ENCODE measurements at places on chromosomes 3 and 15. TPM values are rescaled to one million over a fixed set of nuclear protein-coding genes. Genes with fewer than 3 reads are reported as not detected.
A peak's percentile ranks its signal among the peaks of the same experiment; 100 is the strongest.

DNA sequence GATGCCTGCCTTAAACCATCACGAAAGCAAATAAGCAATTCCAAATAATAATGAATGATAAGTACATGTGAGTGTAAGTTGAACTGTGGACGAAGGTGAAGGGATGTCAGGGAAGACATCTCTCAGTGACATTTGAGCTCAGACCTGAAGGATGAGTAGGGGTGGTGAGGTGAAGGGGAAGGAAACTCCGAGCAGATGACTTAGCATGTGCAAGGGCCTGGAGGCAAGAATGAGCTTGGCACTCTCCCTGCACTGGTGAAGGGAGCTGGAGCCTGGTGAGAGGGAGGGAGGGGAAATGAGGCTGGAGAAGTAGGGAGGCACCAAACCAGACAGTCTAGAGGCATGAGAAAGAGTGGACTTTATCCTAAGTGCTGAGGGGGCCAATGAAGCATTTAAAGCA, 84.3 kb downstream of the MTHFS start:
- no peak overlapping the region for H3K27ac ChIP-seq
- H3K4me1 ChIP-seq = peaks cover 4% of the 10 kb centered on the region
- no peak for DNase-seq
- H3K36me3 ChIP-seq = no peaks in the 10 kb centered on the region
- H3K4me3 ChIP-seq = no peak overlapping the region
- H3K27me3 ChIP-seq = peaks cover 1% of the 10 kb centered on the region

- peaks cover 27% of the 10 kb centered on the region for H3K36me3 ChIP-seq
- H3K27me3 ChIP-seq = no peaks in the 10 kb centered on the region
- no peak overlapping the region for H3K4me3 ChIP-seq
These were observed 237.5 kb upstream of the IL12A start for GRCh38 chr3:159751146-159751545.

- no peak overlapping the region for H3K27ac ChIP-seq
- peaks cover 21% of the 10 kb centered on the region for H3K4me1 ChIP-seq
- no peak overlapping the region for H3K4me3 ChIP-seq
- DNase-seq = no peak
- peaks cover 3% of the 10 kb centered on the region for H3K27me3 ChIP-seq
These were observed 43.0 kb upstream of the UTS2B start for GRCh38 chr3:191373327-191373726.

DNA sequence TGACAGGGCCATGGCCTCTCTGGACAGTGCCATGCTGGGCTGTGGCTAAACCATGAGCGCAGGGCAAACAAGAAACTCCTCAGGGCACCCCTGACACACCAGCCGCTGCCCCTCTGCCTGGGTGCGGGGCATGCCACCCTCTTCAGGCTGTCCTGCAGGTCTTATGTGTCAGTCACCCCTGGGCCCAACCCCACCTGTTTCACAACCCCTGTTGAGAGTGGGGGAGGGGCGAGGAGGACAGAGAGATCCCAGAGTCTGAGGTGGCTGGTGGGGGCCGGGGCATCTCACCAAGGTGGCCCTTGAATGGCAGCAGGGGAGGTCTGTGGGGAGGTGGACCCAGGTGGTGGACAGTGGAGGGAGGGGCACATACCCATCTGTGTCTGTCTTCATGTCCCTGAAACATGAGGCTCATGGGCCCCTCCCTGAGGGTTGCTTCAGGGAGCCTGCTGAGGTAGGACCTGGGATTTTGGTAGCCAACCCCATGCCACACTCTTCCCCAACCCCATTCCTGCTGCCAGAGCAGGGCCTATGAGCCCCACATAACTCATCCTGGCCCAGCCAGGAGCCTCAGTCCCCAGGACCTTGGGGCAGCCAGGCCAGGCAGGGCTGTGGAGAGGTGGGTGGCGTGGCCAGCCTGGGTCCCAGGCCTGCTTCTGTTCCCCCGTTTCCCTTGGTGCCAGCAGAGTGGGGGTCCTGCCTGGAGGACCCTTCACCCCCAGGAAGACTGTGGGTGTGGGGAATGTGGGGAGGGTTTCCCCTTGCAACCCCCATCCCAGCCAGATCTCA, 1.7 kb upstream of the STAB1 start:
- peaks cover 28% of the 10 kb centered on the region for H3K36me3 ChIP-seq
- H3K27me3 ChIP-seq = peaks cover 11% of the 10 kb centered on the region
- DNase-seq = no peak
- no peak overlapping the region for H3K27ac ChIP-seq
- H3K4me1 ChIP-seq = peaks cover 73% of the 10 kb centered on the region

GRCh38 chr3:48662145-48662752, 437 bp downstream of the CELSR3 start:
- peaks cover 7% of the 10 kb centered on the region for H3K4me1 ChIP-seq
- DNase-seq = no peak

DNA sequence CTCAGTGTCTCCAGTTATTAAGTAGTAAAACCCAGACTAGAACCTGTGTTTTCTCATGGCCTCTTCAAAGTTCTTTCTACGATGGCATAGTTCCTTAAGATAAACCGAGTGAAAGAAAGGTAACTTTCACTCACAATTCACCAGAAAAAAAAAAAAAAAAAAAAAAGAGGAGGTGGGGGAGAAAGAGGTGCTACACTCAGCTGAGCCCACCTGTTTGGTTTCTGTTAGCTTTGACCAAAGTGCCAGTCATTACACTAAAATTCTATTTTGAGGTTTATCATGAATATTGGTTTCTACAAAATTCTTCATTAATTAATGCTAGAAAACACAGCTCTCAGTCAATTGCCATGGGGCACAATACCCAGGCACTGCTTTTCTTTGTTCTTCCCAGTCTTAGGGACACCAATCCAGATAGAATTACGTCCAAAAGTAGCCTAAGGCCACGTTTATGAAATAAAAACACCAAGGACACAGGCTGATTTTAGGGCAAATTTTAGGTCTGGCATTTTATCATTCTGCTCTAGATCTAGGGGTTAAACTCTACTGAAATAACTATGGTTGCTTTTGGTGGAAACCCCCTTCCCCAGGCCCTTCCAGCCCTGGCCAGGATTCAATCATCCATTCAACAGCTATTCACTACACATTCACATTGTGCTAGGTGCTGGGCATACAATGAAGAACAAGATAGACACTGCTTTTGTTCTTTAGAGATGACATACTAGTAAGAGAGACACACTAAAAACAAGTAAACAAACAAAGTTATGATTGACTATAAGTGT, 1097.8 kb downstream of the FHIT start:
- H3K4me1 ChIP-seq = peaks cover 4% of the 10 kb centered on the region
- H3K27me3 ChIP-seq = no peaks in the 10 kb centered on the region

DNA sequence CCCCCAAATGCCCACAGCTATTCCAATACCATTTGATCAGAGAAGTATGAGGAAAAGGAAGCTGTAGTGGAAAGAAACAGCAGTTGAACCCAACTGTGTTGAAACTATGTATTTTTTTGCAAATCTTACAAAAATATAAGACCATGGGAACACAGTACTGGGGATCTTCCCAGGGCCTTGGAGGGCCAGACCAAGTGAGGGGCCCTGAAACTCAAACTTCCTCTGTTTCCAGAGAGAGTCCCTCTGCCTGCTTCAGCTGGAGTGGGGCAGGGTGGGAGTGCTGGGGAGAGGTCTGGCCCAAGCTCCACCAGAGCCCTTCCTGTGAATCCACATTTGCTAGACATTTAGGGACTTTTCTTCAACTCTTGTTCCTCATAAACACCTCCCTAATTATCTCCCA, 263.9 kb downstream of the CHST2 start:
- H3K27me3 ChIP-seq = no peaks in the 10 kb centered on the region
- no peaks in the 10 kb centered on the region for H3K36me3 ChIP-seq
- DNase-seq = no peak
- no peak overlapping the region for H3K27ac ChIP-seq
- no peak overlapping the region for H3K4me3 ChIP-seq
- H3K4me1 ChIP-seq = peaks cover 6% of the 10 kb centered on the region

DNA sequence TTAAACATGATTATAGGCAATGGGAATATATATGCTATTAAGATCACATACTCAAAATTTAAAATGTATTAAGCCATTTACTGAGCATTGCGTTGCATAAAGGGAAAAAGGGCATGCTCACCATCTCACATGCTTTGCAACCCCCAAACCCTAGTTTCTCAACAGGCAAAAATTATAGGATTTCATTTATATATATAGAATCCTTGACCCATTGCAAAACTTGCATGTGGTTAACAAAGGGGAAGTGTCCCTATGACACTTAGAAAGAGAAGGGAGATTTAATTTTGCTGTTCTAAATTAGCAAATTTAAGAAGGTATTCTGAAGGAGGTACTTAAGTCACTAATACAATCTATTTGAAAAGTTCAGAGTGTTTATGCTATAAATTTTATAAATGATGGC, 837.8 kb downstream of the DIPK2A start:
- H3K4me3 ChIP-seq = no peak overlapping the region
- no peak overlapping the region for H3K27ac ChIP-seq
- DNase-seq = no peak
- no peaks in the 10 kb centered on the region for H3K36me3 ChIP-seq

GRCh38 chr3:186742618-186743380, 25.6 kb downstream of the KNG1 start:
- peaks cover 9% of the 10 kb centered on the region for H3K4me1 ChIP-seq
- H3K27ac ChIP-seq = no peak overlapping the region
- H3K36me3 ChIP-seq = no peaks in the 10 kb centered on the region
- DNase-seq = no peak

DNA sequence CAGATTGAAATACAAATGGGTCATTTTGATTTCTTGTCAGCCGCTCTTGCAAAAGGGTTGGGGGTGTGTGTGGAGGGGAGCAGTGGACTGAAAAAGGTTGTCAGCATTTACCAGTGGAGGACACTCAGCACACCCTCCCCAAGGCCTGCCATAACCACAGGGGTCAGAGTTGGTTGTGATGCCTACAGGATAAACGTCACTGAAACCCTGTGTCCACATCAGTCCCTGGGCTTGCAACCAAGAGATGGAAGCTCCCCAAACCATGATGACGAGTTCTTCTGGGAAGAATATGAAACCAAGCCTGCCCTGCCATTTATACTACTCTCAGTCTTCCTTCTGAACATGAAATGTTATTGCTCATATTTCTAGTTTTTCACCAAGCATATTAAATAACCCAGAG, 54.0 kb upstream of the UMPS start:
- DNase-seq = no peak
- H3K4me3 ChIP-seq = peak overlapping the region; percentile 54
- no peak overlapping the region for H3K27ac ChIP-seq
- peaks cover 6% of the 10 kb centered on the region for H3K4me1 ChIP-seq

DNA sequence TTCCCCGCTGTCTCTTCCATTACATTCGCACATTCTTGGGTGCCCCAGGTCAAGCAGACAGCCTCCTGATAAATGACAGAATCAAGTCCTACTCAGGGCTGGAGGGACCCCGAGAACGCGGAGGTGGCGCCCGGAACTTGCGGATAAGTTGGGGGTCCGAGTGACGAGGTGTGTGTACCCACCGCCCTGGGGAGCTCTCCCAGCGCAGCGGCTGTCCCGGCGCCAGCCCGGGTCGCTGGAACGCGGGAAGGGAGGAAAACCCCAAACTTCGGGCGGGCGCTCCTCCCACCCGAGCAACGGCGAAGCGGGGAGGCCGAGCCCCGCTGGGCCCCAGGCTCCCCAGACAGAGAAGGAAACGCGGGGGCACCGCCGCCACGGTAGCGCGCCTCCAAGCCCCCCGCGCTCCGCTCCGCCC, 550 bp downstream of the CLN6 start:
- no peak for DNase-seq
- H3K36me3 ChIP-seq = no peaks in the 10 kb centered on the region
- H3K27ac ChIP-seq = no peak overlapping the region
- H3K27me3 ChIP-seq = peaks cover 20% of the 10 kb centered on the region
- peak overlapping the region; percentile 88 for H3K4me3 ChIP-seq
- peaks cover 25% of the 10 kb centered on the region for H3K4me1 ChIP-seq

DNA sequence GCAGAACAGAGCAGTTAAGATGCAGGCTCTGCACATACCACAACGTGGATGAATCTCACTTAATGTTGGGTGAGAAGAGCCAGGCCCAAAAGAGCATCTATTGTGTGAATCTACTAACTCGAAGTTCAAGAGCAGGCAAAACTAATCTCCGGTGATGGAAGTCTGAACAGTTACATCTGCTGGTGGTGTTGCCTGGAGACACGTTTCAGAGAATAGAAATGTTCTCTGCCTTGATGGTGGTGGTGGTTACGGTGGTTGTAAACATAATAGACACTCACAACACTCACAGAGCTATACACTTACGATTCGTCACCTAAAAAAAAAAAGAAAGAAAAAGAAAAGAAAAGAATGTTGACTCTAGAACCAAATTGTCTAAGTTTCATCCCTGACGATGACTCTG, 86.8 kb downstream of the LIPC start:
- no peaks in the 10 kb centered on the region for H3K36me3 ChIP-seq
- peaks cover 11% of the 10 kb centered on the region for H3K27me3 ChIP-seq
- no peak for DNase-seq
- H3K27ac ChIP-seq = peak overlapping the region; percentile 16
- H3K4me1 ChIP-seq = peaks cover 48% of the 10 kb centered on the region
- H3K4me3 ChIP-seq = no peak overlapping the region

DNA sequence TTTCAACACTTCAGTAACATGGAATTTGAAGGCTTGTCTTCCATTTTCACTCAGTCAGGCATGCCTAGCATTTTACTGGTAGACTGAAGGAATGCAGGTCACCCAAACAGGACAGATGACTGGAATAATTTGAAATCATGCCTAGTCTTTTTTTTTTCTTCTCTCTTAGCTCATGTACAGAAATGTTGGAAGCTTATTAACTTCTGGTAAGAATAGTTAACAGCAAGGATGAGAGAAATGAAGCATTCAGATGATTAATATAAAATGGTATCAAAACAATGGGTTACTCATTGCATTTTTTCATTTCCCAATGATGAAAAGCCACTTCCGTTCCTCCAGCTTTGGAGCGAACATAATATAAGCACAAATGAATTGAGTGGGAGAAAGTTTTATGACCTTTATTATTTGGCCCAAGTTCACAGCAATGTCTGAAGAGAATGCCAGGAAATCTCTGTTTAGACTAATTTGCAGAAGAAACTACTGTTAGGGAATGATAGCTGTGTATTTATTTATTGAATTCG, 431.6 kb upstream of the RASGRP1 start:
- H3K4me3 ChIP-seq = no peak overlapping the region
- H3K36me3 ChIP-seq = no peaks in the 10 kb centered on the region
- no peak for DNase-seq

DNA sequence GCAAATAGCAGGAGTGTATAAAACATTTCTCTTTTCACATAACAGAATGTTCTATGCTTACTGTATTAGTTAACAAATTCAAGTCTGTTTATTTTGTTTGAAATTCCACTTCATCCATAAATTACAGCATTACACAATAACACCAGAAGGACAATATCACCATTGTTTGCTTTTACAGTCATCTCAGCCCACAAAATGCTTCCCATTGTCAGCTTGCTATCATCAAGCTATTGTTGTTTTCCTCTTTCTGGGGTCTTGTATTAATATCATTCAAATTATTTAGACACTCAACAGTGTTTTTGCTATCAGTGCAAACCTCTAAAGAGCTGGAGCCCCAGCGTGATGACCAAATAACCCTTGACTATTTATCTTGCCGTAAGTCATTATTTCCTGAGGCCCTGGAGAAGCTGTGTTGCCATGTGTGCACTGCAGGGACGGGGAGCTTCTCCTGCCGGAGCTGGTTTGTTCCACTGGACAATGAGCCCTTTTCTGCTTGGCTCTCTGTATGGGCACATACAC, 1.1 kb downstream of the SAMMSON start:
- H3K27me3 ChIP-seq = no peaks in the 10 kb centered on the region
- H3K27ac ChIP-seq = no peak overlapping the region
- no peak overlapping the region for H3K4me3 ChIP-seq
- no peak for DNase-seq
- peaks cover 21% of the 10 kb centered on the region for H3K4me1 ChIP-seq
- no peaks in the 10 kb centered on the region for H3K36me3 ChIP-seq

GRCh38 chr3:149902498-149903139, 68.1 kb downstream of the PFN2 start:
- H3K36me3 ChIP-seq = no peaks in the 10 kb centered on the region
- no peak overlapping the region for H3K4me3 ChIP-seq
- no peak overlapping the region for H3K27ac ChIP-seq
- H3K27me3 ChIP-seq = no peaks in the 10 kb centered on the region

Gene TGM4
- total RNA-seq = not detected

Gene SERINC4
- total RNA-seq = not detected

Gene CCR1
- total RNA-seq = not detected

Gene ISLR
- total RNA-seq = 0.51 TPM
